ENCODE measurements at places on chromosomes 16 and 17.

GRCh38 chr16:84513123-84513522 is 8.7 kb upstream of the MEAK7 start:
- no peak for DNase-seq

GRCh38 chr16:23711785-23712184 is 1.2 kb downstream of the ERN2 start:
- DNase-seq = no peak

DNA sequence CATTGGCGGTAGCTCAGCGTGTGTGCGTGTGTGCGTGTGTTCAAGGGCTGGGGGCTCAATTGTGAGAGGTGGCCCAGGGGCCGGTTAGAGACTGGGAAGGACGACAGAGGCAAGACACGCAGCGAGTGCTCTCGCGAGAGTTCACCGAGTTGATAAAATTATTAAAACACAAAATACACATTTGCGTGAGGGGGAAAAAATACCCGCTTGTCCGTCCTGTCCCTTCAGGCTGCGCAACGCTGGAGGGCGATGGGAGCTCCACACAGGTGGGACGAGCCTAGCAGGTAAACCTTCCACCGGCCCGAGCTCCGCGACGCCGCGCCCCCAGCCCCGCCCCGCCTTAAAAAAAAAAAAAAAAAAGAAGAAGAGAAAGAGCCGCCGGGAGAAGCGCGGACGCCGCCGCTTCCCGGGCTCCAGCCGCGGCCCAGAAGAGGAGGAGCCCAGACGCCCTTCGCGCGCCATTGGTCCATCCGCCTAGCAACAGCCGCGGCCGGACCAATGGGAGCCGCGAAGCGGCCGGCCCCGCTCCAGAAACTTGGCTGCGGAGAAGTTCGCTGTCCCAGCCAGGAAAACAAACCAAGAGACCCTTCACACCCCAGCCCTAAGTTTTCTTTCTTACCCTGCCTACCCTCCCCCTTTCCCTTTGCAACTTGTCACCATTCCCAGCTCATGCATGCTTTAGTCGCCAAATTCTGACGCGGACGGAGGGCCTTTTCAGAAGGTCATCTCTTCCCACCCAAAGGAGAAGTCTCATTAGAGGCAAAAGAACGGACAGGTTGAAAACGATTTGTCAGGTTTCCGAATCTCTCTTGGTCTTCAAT is 169.9 kb upstream of the MAF start:
- peak; percentile 85 for DNase-seq

GRCh38 chr16:23959072-23959751 is 123.4 kb downstream of the PRKCB start:
- DNase-seq = no peak

- DNase-seq = no peak
Observed at GRCh38 chr16:16041196-16041892, 91.9 kb downstream of the ABCC1 start.

- no peak for DNase-seq
Observed at GRCh38 chr17:29070781-29071180, 27.8 kb downstream of the PIPOX start.

- no peak for DNase-seq
Observed at GRCh38 chr17:40686192-40686591, 17.4 kb downstream of the KRT24 start.

DNA sequence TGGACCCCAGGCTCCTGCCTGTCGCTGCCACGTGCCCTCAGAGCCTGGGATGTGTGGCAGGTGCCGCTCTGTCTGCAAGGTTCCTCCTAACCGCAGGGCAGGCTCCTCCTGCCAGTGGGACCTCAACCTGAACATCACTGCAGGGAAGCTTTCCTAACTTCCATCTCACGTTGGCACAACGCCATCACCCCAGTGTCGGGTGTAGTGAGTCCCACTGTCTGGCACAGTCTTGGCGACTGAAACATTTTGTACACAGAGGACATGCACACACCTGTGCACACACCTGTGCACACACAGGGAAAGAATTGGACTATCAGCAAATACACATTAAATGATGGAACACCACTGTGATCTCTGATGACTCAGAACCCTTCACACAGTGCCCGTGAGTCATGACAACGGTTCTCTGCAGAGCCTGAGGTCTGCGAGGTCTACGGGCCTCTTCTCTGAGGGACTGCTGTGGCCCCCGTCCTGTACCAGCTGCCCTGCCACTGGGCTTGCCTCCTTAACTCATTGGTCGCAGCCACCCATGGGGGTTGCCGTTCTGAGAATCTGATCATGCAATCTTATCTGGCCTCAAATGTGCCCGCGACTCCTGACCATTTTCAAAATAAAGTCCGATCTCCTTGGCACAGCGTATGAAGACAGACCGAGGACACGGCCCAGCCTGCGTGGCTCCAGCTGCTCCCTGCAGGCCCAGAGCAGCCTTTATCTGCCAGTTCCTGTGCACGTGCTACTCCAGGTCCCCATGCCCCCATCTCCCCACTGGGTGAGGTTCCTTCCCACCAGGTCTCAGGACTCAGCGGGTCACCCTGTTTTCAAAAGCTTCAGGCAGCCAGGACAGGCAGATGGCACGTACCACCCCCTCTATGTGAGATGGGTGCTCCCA is 7.6 kb downstream of the CCDC57 start:
- DNase-seq = peak; percentile 67

DNA sequence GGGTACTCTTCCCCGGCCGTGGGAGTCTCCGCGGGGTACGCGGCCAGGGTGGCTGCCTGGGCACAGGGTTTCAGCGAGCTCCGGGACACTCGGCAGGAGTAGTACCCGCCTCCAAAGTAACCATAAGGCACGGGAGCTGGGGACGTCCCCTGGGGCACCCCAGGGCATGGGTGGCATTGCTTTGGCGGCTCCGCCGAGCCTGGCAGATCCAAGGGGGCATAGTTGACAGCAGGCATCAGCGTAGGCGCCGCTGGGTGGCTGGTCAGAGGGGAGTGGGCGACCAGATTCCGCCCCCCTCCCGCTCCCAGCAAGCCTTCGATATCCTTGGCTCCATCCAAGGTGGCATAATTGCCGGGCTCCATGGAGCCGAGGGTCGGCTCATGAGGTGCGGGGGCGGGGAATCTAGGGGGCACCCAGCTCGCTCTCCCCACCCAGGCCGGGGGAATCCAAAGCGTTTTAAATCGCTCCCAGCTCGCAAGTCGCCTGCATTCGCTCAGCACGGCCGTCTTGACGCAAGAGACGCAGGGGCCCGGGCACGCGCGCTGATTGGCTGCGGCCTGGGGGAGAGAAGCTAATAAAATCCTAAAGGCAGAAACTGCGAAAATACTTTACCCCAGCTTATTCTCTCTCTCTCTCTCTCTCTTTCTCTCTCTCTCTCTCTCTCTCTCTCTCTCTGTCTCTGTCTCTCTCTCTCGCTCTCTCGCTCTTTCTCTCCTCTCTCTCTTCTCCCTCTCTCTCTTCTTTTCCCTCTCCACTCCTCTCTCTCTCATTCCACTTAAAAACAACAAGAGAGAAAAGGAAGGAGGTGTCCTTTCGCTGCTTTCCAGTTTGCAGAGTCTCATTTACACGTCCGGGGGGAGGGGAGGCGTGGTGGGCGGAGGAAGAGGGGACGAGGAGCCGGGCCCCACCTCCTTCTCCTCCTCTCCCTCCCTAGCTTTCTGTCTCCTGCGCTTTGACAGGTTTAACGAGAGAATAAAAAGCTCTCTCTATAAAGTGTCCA is at the start of gene HOXB13:
Gene HOXB13 (minus strand): TSS at position 519 of the 1,000 bp plus-strand sequence. CDS start 157 bp downstream, at position 362.
- DNase-seq = peak; percentile 83

GRCh38 chr16:15897834-15898254 is 9.4 kb upstream of the CEP20 start:
- peak; percentile 32 for DNase-seq

Measured in RKO (cell line).